NCI-H1105 treated with DMSO at 0.1 percent for 48 hours (cell line): ENCODE measurements at places on chromosomes 3 and 15.

GRCh38 chr3:170716172-170716805 lies 130.4 kb upstream of the SLC7A14 start:
- no peak for DNase-seq

GRCh38 chr3:192188218-192188835 lies 539.0 kb downstream of the FGF12 start:
- no peak for DNase-seq

DNA sequence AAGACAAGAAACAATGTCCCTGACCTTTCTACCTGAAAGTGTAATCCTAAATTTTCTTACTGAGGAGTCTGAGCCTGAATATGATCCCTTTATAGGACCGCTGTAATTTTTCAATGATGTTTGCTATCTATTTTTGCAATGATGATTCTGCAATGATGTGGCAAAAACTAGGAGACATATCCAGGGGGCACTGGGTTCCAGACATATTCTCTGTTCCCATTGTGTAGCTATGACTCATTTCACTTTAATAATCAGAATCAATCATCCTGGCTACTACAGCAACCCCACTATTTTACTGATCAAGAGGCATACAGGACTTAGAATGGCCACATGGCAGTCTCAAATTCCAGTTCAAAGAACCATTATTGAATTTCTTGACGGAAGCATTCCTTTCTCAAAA lies 85.9 kb downstream of the AQR start:
- no peak for DNase-seq

- no peak for DNase-seq
Observed at GRCh38 chr3:66354001-66354400, 133.2 kb downstream of the SLC25A26 start.

- peak; percentile 10 for DNase-seq
Observed at GRCh38 chr3:32175607-32176197, 62.8 kb upstream of the CMTM8 start.

DNA sequence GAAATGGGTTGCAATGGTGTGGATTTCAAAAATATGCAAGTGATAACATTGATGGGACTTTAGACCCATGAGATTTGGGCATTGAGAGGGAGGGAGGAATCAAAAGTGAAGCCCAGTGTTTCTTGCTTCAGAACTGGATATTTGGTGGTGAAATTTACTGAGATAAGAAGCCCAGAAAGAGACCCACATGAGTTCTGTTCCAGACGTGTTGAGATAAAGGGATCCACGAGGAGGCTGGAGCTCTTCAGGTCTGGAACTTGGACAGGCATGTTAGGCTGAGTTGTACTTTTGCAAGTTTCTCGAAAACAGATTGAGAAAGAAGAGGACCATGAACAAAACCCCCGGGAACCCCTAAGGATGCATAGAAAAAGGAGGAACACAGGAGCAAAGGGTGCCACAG lies 290.2 kb downstream of the MEX3B start:
- no peak for DNase-seq

DNA sequence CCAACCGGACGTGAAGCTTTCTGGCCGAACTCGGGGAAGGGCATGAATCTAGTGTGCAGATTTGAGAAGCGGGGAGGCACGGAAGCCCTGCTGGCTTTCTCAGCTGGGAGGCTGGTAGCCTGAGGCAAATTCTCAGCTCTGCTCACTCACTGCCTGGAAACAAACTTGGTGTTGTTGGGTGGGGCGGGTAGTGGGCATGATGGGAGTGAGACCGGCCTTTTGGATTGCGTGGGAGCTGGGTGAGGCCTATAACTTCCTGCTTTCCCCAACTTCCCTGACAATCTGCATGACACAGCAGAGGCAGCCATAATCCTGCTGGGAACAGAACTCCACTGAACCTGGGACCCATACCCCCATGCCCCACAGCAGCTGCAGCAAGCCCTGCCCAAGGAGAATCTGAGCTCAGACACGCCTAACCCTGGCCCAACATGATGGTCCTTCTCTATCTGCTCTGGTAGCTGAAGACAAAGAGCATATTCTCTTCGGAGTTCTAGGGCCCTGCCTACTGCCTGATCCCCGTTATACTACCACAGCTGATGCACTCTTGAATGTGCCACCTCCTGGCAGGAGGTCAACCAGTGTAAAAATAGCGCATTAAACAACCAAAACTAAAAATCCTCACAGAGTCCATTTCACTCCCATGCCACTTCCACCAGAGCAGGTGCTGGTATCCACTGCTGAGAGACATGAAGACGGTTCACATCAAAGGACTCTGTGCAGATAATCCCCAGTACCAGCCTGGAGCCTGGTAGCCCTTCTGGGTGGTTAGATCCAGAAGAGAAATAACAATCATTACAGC lies 44.7 kb downstream of the CEP70 start:
- DNase-seq = no peak

GRCh38 chr15:66996094-66996493 lies 69.3 kb upstream of the SMAD3 start:
- DNase-seq = no peak

- DNase-seq = no peak
Observed at GRCh38 chr3:113064183-113064582, 73.4 kb downstream of the GTPBP8 start.

- no peak for DNase-seq
Observed at GRCh38 chr3:122298239-122298638, 26.8 kb upstream of the CSTA start.

DNA sequence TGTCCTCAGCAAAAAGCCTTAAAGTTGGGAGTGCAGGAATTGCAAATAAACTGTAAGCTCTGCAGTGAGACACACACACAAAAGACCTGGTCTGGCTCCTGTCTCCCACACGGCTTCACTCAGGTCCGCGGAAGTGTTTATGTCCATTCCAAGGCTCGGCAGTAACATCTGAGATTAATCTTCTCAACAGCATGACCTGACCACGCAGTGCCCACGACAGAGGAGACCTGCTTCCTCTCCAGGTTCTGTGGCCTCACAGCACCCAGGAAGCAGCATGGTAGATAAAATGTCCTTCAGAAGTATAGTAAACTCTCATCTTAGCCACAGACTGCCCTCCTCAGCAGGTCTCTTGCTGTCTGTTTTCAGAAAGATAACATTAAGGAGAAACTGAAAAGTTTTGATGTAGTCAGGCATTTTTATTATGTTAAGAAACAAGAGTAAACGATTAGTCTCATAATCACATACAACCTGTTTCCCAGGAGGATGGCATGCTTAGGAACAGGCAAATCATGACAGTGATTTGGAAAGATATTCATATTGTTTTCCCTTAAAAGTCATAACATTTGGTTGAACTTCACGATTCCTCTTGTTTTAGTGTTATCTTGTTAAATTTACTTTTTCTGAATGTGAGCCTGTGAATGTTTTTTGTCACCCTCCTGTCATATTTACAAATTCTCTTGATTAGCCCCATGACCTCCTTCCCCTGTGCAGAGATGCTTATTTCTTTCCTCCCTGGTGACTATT lies 34.6 kb downstream of the CD200R1L start:
- no peak for DNase-seq

DNA sequence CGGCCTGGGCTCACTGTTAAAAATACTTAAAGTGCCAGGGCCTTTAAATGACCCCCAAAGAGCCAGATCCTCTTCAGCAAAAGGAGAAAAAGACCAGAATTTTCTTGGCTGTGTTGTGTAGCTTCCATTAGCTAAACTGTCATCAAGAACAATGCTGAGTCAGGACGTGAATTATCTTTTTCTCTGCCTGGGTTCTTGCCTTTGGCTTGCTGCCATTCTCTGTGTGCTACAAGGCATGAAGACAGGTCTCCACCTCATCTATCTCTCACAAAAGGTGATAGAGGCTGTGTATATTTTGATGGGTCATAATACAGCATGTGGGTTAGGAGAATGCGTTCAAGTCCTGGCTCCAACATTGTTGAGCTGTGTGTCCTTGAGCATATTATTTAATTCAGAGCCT lies 52.4 kb upstream of the SELENOK start:
- DNase-seq = no peak

- no peak for DNase-seq
Observed at GRCh38 chr15:67587331-67587730, 44.8 kb downstream of the MAP2K5 start.

- DNase-seq = no peak
Observed at GRCh38 chr3:50194128-50194902, 2.9 kb downstream of the GNAT1 start.

DNA sequence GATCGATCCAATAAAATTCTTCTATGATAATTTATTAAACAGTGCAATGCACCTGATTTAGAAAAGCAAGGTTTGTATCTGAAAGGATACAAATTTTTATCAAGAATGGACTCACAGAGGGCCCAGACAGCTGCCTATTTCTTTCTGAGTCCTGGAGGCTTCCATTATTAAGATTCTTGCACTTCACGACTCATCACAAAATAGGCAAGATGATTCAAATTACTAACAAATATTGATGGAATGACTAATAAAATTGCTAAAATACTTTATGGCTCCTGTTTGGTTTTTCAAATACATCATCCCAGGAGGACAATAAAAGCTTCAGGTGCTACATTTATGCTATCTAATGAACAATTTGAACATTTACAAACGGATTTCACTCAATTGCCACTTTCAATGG lies 483.0 kb upstream of the AGTR1 start:
- no peak for DNase-seq

DNA sequence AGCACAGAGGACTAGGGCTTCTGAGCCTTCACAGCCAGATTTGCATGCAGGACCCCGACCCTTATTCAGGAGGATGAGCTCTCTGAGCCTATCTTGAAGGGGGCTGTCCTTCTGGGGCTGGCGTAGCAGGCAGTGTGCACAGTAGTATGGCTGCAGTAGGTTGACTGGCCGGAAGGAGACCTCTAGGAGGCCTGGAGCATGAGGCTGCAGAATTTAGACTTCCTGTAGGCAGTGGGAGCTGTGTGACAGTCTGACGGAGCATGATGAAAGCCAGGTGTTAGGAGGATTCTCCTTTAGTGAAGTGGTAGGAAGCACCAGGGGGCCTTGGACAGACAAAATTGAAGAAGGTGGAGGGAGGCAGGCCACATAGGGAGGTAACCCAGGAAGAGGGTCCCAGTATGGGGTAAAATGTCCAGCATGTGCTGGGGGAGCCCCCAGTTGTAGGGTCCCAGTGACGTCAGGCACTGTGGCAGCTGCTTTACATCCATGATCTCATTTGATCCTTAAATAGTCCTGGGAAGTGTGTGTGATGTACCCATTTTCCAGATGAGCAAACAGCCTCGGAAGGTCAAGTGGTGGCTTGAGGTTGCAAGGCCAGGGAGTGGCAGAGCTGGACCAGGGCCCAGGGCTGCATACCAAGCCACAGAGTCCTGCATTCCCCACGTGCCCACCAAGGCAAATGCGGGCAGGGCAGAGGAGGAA lies 36.1 kb downstream of the SPSB4 start:
- no peak for DNase-seq

DNA sequence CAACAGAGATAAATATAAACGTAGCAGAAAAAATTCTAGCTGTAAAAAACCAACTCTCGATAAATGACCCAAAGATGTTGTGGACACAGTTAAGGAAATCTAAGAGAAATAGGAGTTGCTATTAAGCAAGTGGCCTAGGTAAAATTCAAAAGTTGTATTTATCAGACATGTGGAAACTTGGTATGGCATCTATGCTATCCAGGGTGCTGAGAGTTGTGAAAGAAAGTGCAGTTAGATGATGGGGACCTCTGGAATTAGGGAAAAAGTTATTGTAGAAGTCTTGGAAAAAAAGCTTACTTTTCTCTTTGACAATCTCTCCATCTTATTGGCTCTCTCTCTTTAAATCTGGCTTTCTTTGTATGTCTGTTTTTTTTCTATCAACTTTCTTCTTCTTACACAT lies 1090.9 kb downstream of the TBL1XR1 start:
- no peak for DNase-seq

DNA sequence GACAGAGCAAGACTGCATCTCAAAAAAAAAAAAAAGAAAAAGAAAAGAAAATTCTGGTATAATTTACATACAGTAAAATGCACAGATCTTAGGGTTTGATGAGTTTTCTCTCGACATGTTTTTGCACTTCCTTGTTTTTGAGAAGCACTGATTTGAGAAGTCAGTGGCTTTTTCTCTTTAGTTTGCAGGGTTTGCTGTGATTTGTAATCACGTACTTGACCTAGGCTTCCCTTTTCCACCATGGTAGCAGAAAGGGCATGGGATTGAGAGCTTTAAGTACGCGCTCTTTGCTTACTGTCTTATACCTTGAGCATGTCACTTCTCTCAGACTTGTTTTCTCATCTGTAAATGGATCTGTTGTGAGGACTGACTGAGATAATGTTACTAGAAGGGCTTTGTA lies 4.1 kb downstream of the VHL start:
- no peak for DNase-seq

DNA sequence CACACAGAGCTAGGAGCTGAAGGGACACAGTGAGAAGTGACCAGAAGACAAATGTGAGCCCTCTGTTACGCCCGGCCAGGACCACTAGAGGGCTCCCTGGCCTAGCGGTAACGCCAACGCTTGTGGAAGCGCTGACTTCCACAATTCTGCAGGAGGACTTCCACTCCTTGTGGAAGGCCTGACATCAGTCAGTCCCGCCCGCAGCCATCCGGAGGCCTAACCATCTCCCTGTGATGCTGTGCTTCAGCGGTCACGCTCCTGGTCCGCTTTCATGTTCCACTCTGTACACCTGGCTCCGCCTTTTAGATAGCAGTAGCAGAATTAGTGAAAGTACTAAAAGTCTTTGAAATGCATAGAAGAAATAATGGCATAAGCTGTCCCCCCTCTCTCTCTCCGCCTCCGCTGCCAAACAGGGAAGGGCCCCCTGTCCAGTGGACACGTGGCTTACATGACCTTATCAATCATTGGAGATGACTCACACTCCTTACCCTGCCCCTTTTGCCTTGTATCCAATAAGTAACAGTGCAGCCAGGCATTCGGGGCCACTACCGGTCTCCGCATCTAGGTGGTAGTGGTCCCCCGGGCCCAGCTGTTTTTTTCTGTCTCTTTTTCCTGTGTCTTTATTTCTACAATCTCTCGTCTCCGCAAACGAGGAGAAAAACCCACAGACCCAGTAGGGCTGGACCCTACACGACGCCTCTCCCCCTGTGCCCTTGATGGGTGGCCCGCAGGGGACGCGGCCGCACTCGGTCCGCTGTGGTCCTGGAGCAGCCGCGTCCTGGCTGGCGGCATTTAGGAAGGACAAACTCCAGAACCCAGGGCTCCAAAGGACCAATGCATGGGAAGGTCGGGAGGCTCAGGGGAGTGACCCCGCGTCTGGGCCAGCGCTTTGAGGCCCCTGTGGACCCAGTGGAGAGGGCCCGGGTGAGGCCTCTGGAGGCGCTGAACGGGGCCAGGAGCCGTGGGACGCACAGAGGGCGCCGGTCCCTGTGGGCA lies 27.0 kb upstream of the RPL32 start:
- DNase-seq = peak; percentile 25

- DNase-seq = no peak
Observed at GRCh38 chr3:123283657-123284398, 82.1 kb downstream of the SEC22A start.
